ENCODE measurements at places on chromosomes 3 and 15. TPM values are rescaled to one million over a fixed set of nuclear protein-coding genes. Genes with fewer than 3 reads are reported as not detected.

DNA sequence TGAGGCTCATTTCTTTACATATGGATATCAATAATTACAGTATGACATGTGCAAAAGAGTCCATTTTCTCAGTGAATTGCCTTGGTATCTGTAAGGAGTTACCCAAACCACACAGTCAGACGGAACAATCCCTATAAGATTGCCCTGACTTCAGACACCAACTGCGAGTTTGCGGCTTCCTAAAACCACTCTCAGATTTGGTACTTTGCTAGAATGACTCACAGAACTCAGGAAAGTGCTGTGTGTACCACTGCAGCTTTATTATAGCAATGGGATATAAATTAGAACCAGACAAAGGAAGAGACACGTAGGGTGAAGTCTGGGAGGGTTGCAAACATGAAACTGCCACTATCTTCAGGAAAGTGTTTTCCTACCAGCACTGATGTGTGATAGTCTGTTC lies 45.8 kb upstream of the ATP13A3 start:
- ATAC-seq, result no peak

DNA sequence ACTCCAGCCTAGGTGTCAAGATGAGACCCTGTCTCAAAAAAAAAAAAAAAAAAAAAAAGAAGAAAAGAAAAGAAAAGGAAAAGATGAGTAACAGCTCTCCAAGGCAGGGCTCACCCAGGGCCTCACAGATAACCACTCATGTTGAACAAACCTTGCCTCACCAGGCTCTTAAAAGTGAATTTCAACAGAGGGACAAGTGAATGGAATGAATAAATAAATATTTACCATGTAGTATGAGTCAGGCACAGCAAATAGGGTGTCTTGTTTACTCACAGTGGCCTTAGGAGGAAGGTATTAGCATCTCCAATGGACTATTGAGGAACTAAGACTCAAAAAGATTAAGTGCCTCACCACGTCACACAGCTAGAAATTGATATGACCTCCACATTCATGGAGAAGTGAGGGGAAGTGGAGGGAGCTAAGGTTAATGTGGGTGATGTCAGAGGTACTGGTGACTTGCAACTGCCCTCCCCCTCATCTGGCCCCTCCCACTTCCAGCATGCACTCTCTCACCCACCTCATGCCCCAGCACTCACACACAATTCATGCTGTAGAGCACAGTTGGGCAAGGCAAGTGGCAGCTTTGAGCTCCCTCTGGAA lies 255.5 kb downstream of the UACA start:
- no peak for ATAC-seq

DNA sequence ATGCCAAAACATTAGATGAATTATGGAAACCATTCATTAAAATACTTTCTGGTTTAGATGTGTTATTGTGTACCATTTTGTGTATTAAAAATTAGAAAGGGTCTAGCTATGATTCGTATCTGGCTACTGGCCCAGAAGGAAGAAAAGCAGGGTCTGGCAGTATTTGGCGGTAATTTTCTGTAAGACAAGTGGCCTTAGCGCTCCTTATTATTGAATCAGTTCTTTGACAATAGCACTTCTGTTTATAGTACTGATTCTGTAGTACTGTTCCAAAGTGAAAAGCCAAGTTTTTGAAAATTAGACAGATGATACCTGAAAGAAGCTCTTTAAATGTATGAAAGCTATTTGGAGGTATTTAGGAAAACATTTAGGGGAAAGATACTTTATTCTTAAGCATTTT lies 10.2 kb downstream of the GLCE start:
- ATAC-seq, result no peak

DNA sequence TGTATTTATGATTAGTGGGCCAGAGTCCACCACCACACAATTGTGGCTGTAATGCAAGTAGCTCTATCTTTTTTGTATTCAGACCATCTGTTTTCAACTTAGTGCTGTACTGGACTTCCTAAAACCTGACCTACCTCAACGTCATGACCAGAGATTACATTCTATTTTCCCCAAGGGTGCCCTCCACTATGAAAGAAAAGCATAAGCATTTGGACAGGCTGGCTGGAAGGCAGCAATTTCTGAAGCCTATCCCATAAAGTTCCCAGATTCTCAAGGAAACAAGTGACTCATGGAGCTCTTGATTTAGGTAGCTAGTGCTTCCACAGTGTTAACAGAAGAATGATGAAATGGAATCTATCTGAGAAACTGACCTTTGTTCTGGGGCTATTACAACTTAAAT lies 75.8 kb downstream of the COL8A1 start:
- ATAC-seq, result no peak

- no peak for ATAC-seq
Observed at GRCh38 chr3:83224101-83224868, 1462.8 kb upstream of the GBE1 start.

DNA sequence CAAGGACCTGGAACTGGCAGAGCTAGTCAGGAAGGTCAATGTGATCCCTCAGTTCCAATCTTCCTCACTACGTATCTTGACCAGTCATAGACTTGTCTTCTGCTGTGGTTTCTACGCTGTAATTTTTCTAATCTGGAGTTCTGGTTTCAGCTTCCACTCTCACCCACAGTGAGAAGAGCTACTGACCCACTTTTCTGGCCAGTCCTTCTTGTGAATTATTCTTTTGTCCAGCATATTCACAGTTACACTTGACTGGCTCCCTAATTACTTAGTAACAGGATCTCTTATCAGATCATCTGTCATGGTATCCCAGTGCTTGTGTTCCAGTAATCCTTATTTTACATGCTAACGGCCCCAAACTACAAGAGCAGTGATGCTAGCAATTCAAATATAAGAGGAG lies 72.4 kb upstream of the MME start:
- ATAC-seq, result no peak

AHSG gene
- total RNA-seq, result not detected

CCNDBP1 gene
- total RNA-seq, result 63.1 TPM

DNA sequence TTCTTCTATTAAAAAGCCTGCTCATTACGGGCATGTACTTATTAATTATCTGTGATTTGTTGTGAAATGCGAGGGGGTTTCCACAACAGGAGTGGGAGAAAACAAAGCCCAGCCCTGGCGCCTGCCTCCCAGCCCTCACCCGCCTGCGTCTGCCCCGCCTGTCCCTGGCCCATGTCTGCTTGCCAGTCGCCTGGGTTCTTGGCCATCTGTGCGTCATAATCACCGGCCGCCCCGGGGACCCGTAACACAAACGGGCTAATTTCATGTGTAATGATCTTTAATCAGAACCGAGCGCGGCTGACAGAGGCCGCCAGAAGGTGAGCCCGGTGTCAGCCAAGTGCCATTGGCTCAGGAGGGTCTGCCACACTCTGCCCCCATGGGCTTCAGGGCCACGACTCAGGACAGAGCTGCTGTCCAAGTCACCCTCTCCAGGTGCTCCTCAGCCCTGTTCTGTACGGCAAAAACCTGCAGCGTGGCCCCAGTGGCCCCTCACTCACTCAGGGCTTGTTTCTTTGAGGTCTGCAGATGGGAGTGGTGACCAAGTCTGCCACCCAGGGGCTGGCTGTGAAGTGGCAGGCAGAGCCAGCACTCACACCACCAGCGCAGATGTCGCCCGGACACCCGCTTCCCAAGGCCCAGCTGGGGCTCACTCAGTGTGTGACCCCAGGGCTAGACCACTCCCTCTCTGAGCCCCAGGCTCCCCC lies 28.8 kb upstream of the TMEM115 start:
- ATAC-seq, result no peak

DNA sequence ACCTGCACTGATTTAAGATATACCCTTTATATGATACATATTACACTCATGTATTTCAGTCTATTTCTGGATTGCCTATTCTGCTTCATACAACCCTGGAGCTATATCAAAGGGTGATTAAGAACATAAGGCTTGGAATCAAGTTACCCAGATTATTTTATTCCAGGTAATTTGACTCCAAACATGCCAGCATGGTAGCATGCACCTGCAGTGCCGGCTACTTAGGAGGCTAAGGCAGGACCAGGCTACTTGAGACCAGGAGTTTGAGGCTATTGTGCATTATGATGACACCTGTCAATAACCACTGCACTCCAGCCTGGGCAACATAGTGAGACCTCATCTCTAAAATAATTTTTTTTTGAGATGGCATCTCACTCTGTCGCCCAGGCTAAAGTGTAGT lies 50.4 kb upstream of the NEO1 start:
- no peak for ATAC-seq

DNA sequence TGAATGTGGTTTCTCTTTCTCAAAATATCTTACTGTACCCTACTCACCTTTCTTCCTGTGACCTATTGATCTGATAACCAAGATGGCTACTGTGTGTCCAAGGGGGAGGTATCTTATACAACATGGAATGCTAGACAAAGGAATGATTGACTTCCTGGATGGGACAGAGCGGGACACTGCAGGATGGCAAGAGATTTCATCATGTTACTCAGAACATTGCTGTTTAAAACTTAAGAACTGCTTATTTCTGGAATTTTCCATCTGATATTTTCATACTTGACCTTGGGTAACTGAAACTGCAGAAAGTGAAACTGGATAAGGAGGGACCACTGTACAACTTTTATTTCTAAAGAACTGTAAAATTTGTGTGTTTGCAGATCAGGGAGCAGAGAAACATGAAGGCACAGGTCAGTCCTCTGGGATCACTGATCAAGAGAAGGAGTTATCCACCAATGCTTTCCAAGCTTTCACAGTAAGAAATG lies 18.5 kb downstream of the CNOT10 start:
- ATAC-seq, result no peak

- no peak for ATAC-seq
Observed at GRCh38 chr3:193917158-193917557, 218.8 kb upstream of the HES1 start.

HRG gene
- not detected for total RNA-seq

- no peak for ATAC-seq
Observed at GRCh38 chr3:61117045-61117898, 134.0 kb downstream of the FHIT start.

- ATAC-seq, result no peak
Observed at GRCh38 chr3:119831022-119831421, 49.1 kb downstream of the NR1I2 start.

- ATAC-seq, result no peak
Observed at GRCh38 chr15:33639978-33640377, 328.3 kb upstream of the CHRM5 start.

STARD9 gene
- total RNA-seq, result 10.9 TPM

GPR62 gene
- total RNA-seq, result not detected

GRCh38 chr3:160368804-160369203 lies 30.2 kb downstream of the IFT80 start:
- no peak for ATAC-seq

FSIP1 gene
- 0.32 TPM for total RNA-seq

GRCh38 chr3:22886439-22887068 lies 316.6 kb upstream of the UBE2E2 start:
- no peak for ATAC-seq

DNA sequence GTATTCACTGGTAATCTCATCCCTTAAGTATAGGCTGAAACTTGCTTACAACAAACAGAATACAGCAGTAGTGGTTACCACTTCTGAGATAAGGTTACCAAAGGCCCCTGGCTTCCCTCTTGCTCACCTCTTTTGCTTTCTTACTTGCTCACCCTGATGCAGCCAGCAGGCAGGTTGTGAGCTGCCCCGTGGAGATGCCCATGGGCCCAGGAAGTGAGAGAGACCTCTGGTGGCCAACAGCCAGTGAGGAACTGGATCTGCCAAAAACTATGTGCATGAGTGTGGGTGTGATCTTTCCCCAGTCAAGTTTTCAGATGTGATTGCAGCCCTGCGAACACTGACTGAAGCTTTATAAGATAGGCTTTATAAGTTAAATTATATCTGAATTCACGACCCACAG lies 48.7 kb downstream of the NMNAT3 start:
- ATAC-seq, result peak; percentile 52

GRCh38 chr15:92845126-92845508 lies 55.0 kb upstream of the CHD2 start:
- ATAC-seq, result peak; percentile 51

HIGD2B gene
- total RNA-seq, result 0.32 TPM

A4GNT gene
- not detected for total RNA-seq

CXCR6 gene
- total RNA-seq, result 25.4 TPM

CADPS gene
- total RNA-seq, result not detected

GRCh38 chr3:32821686-32822296 lies 4.0 kb downstream of the TRIM71 start:
- no peak for ATAC-seq

DNA sequence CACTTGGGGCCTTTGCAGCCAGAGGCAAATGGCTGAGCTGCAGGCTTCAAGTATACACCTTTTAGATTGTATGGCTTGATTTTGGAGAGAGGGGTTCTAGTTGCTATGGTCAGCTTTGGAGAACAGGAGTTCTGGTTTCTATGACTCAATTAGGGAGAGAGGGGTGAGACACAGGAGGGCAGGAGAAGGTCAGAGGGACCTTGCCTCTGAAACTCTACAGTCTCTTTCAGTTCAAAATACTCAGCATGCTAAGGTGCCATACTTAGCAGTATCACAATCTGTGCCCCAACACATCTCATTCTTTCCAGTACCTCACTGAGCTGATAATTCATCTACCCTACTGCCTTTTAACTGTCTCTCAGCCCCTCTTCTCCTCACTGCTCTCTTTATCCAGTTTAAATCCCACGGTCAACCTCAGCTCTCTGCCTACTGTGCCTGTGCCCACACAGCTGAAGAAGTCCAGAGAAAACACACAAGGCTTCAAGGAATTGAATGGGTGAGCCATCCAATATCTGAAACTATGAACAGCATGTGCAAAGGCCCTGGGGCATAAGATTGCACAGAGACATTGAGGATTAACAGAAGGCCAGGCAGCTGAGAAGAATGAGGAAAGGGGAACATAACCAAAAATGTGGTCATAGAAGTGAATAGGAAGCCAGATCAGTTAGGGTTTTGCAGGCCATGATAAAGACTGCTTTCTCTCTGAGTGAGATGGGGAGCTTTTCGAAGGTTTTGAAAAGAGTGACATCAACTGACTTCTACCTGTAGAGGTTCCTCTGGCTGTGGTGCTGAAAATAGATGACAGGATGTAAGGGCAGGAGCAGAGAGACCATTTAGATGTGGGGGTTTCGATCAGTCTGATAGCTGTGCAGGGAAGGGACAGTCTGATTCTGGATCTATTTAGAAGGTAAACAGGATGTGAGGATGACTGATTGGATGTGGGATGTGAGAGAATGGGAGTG lies 54.5 kb upstream of the C3orf80 start:
- peak; percentile 14 for ATAC-seq

- no peak for ATAC-seq
Observed at GRCh38 chr3:31625358-31625757, 92.6 kb downstream of the STT3B start.

GRCh38 chr15:64686130-64686735 lies 89.2 kb downstream of the RBPMS2 start:
- peak; percentile 34 for ATAC-seq

DNA sequence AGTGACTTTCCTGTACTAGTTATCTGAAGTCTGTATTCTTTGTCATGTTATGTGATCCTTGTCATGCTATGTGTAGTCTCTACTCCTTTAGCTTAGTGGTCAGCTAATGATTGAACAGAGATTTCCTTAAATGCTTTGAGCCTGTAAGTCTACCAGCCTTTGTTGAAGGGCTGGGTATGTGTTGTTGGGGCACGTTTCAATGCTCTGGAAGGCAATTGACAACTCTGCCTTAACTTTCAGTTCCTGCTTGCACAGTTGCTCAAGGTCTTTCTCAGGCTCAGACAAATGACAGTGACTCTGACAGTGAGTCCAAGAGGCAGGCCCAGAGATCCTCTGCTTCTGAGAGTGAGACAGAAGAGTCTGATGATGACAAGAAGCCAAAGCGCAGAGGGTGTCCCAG lies 89.3 kb downstream of the CHD2 start:
- ATAC-seq, result no peak
